HS-27A (cell line): ENCODE measurements at places on chromosomes 7 and 10.

DNA sequence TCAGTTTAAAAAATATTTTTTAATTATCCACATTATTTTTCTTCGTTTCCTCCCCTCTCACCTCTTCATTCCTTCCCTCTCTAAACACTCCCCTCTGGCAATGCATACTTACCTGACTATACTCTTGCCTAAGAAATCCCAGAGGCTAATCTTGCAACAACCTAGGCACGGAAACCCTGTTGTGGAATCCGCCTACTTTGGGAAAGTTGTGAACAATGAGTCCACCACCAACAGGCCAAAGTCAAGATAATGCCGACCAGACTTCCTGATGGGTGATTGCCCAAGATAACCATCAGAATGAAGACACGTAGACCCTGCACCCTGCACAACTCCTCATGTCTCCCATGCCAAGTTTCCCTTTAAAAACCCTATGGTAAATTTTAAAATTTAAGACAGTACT is 521.5 kb downstream of the KIF20B start:
- DNase-seq: no peak

- DNase-seq: no peak
Measured at GRCh38 chr10:5619362-5620211, 46.8 kb downstream of the ASB13 start.

GRCh38 chr7:127415060-127415742 is 22.7 kb upstream of the ZNF800 start:
- no peak for DNase-seq

- no peak for DNase-seq
Measured at GRCh38 chr7:138684340-138684739, 16.8 kb downstream of the SVOPL start.

- DNase-seq: no peak
Measured at GRCh38 chr7:14776266-14776665, 126.3 kb downstream of the DGKB start.

GRCh38 chr10:103861505-103861904 is 6.1 kb upstream of the SH3PXD2A start:
- no peak for DNase-seq

GRCh38 chr10:121928528-121928884 is 675 bp upstream of the ATE1 start:
- DNase-seq: no peak

DNA sequence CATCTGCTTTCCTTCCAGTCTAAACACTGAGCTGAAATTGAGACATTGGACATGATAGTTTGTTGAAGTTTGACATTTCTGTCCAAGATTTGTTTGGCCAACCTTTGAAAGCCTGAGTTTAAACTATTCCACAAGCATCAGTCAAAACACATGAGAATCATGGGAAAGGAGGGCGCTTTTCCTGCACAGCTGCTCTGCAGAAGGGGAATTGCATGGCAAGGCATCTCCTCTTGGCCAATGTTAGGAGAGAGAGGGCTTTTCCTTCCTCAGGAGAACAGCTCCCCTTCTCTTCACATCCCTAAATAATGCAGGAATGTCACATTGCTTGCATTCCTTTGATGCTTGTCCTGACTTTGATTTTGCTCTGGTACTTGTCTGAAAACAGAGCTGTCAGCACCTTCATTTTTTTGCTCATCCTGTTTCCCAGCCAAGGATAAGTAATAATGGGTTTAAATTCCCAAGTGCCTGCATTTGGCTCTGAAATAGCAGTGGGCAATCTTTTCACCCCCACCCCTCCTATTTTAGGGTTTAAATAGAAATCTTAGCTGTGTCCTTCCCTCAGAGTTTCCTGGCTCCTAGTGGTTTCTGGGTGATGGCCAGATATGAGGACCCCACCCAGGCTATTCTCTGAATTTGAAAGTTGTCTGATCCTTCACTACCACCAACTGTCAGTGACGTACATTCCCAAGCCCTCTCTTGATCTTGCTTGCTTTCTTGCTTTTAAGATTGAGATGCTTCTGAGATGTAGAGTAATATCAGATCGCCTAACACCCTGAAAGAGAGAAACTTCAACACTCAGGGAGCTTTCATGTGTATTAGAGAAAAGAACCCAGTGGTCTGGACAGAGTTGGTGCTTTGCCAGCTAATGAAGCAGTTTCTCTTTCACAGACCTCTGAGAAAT is 75.2 kb upstream of the NPVF start:
- no peak for DNase-seq

GRCh38 chr10:104246976-104247375 is 7.7 kb upstream of the GSTO1 start:
- no peak for DNase-seq

- DNase-seq: no peak
Measured at GRCh38 chr10:119538632-119539358, 3.7 kb downstream of the RGS10 start.

- no peak for DNase-seq
Measured at GRCh38 chr7:2610898-2611297, 20.9 kb upstream of the TTYH3 start.

DNA sequence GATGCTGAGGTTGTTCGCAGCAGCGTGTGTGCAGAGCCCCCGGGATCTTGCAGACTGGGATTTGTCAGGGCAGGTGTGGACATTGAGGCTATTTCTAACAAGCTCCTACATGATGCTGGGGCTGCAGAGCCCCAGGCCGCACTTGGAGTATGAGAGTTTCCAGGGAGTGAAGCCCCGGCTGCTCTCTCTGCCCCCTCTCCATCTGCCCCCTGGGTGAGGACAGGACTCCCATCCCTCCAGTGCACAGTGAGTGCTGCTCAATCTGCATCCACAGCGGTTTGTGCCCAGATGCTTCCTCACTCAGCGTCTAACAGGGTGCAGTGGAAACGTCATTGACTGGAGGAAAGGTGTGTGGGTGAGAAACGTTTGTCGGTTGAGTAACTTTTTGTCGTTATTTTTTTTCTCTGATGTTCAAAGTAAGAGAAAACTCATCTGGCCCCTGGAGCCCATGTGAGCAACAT is 25.3 kb downstream of the IL2RA start:
- no peak for DNase-seq

DNA sequence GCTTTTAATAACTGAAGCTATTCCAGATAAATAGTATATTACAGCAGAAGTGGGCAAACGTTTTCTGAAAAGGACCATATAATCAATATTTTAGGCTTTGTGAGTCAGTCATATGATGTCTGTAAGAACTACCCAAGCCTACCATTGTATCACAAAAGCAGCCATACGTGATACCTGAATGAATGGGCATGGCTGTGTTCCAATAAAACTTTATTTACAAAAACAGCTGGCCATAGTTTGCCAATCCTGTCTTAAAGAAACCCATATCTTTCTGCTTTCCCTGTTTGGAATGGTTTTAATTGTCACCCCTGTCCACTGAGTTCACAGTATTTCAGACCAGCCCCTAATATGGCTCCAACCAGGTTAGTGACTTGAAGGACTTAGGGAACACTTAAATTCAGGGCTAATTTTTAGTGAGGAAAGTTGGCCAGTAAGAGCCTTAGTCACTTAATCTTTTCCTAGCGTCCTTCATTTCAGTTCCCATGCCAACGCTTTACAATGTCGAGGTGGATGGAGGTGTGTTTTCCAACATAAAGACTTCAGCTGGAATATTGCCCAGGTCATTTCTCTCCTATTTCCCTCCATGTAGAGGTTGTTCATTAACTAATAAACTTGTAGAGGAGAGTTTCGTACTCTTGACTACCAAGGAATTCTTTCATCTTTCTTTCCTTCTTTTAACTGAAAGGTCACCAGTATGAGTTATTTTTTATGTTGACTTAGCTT is 184.5 kb downstream of the TRIL start:
- DNase-seq: no peak

DNA sequence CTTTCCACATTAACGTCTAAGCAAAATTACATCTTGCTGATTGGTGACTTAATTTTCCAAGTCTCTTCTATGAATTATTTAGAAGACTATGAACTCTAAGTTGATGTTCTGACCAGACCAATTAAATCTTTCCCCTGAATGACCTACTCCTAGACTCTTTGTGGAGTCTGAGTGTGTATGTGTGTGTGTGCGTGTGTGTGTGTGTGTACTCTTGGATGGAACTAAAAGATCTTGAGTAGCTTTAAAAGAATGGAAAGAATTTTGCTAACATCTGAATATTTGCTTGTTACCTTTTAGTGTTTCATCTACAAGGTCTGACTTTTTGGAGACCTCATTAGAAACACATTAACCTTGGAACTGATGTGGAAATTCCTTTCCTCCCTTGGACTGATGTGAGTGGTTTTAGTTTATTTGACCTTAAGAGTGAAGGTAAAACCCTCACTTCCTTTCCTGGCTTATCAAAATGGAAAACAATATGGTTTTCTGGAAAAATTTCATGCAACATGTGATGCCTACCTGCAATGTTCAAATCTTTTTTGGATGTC is 257.1 kb downstream of the GATA3 start:
- DNase-seq: no peak

GRCh38 chr7:36625247-36625646 is 99.0 kb downstream of the AOAH start:
- DNase-seq: no peak

DNA sequence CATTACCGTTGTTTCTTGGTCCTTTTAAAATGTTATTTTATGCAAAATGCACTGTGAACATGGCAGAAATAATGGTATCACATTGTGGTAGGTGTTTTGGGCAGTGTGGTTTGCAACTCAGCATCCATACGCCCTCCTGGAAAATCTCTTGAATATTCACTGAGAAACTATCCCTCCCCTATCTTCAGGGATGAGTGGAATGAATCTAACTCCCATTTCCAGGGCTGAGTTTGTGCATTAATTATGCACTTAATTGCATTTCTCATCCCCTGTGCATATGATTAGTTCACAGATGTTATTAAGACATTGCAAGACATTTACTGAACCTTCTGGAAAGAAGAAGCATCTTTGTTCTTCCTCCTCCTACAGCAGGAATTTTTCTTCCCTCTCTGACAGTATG is 36.5 kb downstream of the CFAP43 start:
- no peak for DNase-seq

- peak; percentile 4 for DNase-seq
Measured at GRCh38 chr10:454860-455259, 234.6 kb downstream of the DIP2C start.

- DNase-seq: no peak
Measured at GRCh38 chr7:159317294-159317693, 172.6 kb upstream of the VIPR2 start.

DNA sequence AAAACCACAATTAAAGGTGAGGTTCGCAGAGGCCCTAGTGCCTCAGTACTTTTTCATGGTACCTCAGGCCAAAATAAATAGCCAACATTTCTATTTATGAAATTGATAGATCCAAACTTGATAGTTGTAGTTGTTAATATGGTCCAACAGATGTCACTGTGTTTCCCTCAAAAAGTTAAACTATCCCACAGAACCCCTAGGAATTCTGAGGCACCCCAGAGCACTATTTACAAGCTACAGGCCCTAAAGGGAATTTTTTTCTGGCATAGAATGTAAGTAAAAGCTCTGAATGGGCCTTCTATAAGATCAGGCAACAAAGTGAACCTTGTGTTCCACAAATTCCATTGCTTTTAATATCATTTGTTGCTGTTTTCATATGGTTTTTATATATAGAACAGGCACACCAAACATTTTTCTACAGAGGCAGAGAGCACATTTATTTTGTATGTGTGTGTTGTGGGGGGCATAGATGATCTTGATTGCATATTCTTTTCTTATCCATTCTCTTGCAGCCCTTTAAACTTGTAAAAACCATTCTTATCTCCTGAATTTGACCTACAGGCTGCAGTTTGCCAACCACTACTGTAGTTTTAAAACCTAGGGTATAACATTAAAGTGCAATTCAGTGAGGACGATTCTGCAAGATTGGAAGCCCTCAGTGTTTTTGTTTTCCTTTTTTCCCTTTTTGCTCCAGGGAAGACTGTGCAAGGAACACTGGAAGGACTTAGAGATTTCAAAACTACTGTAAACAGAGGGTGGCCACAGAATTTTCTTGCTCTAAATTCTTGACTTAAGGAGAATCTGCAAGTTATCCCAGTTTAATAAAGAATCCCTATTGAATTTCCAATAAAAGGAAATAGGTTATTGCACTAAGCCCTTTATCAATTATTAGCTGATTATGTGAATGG is 3.5 kb upstream of the ARL4A start:
- no peak for DNase-seq

DNA sequence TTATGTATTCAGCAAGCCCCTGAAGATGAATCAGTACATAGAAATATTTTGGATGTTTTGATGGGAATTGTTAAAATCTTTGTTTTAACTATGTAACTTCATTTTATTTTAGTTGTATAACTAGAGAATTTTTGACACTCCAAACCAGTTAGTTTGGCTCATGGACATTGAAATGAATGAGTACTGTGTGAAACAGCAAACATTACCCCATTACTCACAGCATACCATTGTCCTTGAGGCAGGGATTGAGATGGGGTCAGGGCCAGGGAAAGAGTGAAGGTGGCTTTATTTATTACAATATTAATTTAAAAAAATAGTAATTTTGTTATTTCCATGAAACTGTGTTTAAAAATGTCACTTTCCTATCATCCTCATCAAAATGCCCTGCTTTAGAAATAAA is 4.8 kb upstream of the BMPER start:
- no peak for DNase-seq

DNA sequence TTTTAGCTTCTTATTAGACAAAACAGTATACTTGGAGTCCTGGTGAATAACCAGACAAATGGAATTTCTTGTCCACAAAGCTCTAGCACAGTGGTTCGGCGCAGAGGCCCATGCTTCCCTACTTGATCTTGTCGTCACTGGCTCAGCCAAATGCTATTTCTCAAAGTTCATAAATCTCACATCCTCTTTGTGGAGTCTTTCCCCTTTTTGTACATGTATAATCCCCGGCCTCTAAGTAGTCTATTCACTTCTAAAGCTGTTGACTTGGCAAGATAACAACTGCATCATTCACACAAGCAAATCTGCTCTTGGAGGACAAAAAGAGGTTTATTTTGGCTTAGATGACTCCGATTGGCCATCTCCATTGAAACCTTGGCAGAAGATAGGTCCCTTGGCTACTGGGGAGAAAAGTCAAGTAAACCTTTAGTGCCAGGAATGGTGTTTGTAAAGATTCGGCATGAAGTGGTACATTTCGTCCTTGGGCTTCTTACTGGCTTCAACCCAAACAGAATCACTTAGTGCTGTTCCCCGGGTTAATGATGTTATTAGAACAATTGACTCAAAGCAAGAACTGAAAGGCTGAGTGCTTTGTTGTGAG is 5.1 kb upstream of the AKR1E2 start:
- DNase-seq: no peak

- no peak for DNase-seq
Measured at GRCh38 chr7:149291036-149291780, 29.2 kb downstream of the ZNF783 start.

DNA sequence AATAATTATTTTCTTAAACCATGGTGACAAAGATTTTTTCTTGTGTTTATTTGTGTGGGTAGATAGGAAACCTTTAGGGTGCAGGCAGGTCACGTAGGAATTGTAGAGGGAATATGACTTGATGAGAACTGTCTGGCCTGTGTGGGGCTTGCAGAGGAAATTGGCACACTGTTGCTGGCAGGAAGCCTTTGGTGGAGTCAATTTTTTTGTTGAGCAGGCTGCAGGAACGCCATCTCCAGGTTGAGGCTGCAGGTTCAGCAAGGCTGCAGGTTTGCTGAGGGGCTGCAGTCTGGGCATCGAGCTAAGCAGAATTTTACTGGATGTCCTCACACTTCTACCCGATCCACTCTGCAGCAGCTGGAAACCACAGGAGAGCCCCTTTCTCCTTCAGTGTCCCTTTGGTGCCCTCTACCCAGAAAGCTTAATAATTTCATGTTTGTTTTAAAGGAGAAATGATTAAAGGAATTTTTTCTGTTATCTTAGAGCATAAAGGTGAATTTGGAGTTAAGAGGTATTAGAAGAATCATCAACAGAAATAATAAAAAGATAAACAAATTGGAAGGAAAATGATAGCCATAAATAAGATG is 37.0 kb downstream of the TBC1D12 start:
- DNase-seq: no peak
